ENCODE measurements at places on chromosomes 7 and 10. TPM values are rescaled to one million over a fixed set of nuclear protein-coding genes. Genes with fewer than 3 reads are reported as not detected.

GRCh38 chr7:112084520-112084971 lies 121.7 kb downstream of the DOCK4 start:
- H3K27me3 ChIP-seq = peaks cover 2% of the 10 kb centered on the region
- H3K4me1 ChIP-seq = peaks cover 3% of the 10 kb centered on the region
- no peak for DNase-seq
- no peak overlapping the region for H3K4me3 ChIP-seq
- no peak overlapping the region for H3K27ac ChIP-seq

DNA sequence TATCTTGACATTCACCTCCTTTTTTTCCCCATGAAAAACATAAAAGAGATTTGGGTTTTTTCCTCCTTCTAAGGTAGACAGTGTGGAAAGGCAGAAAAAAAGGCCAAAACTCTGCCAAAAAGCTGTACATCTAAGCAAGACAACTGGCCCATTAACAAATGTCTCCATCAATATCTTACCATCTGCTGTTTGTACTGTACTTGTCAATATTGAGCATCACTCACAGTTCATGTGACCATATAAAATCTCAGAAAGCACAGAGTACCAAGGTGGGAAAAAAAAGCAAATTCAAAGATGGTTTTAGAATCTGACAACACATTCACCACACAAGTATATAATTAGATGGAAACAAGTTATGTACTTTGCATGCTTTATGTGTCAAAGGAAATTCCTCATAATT lies 52.6 kb downstream of the CACNA2D1 start:
- H3K27me3 ChIP-seq = peaks cover 3% of the 10 kb centered on the region
- peak overlapping the region; percentile 65 for H3K4me3 ChIP-seq
- H3K27ac ChIP-seq = peak overlapping the region; percentile 52

GRCh38 chr10:122422266-122422989 lies 32.0 kb upstream of the ARMS2 start:
- no peak overlapping the region for H3K27ac ChIP-seq
- no peak overlapping the region for H3K4me3 ChIP-seq
- peaks cover 17% of the 10 kb centered on the region for H3K4me1 ChIP-seq
- no peaks in the 10 kb centered on the region for H3K36me3 ChIP-seq
- DNase-seq = no peak
- H3K27me3 ChIP-seq = peaks cover 2% of the 10 kb centered on the region

DNA sequence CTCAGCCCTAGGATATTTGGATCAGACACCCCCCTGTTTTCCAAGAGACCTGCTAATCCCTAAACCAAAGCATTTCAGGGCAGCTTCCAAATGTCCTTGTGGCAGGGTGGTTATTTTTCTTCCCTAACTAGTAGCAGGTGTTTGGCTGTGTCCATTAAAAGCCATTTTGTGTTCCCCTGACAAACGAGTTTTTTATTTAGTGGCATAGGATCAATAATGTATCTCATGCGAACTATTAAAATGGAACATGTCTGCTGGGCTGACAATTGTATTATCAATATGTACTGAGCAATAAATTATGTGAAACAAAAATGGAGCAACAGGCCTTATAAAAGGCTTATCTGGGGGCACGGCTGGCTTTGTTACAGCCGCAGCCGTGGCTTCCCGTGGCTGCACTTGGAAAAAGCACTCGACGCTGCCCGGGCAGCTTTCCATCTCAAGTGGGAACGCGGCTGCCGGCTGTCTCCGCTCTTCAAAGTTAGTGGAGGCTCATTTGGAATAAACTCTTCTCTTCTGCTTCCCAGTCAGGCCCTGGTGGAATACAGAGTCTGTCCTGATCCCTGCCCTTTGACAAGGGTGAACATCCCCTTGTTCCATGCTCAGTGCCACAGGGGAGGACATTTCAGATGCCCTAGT lies 554.3 kb downstream of the TYW1 start:
- H3K36me3 ChIP-seq = peaks cover 7% of the 10 kb centered on the region
- H3K27ac ChIP-seq = peak overlapping the region; percentile 24

- H3K27me3 ChIP-seq = no peaks in the 10 kb centered on the region
- H3K4me1 ChIP-seq = no peaks in the 10 kb centered on the region
- DNase-seq = peak; percentile 17
- H3K36me3 ChIP-seq = no peaks in the 10 kb centered on the region
These were observed 28.2 kb downstream of the GPRIN2 start for GRCh38 chr10:46528171-46528671.

- no peaks in the 10 kb centered on the region for H3K4me1 ChIP-seq
- no peak for DNase-seq
- H3K36me3 ChIP-seq = no peaks in the 10 kb centered on the region
- H3K4me3 ChIP-seq = no peak overlapping the region
These were observed 56.6 kb upstream of the PTN start for GRCh38 chr7:137399827-137400823.

- no peaks in the 10 kb centered on the region for H3K36me3 ChIP-seq
- H3K27ac ChIP-seq = no peak overlapping the region
- H3K4me1 ChIP-seq = peaks cover 24% of the 10 kb centered on the region
- no peak overlapping the region for H3K4me3 ChIP-seq
- no peak for DNase-seq
These were observed 494.8 kb downstream of the PARD3 start for GRCh38 chr10:34320265-34320664.

- H3K27me3 ChIP-seq = no peaks in the 10 kb centered on the region
- DNase-seq = no peak
- H3K4me3 ChIP-seq = no peak overlapping the region
- no peak overlapping the region for H3K27ac ChIP-seq
- peaks cover under 1% of the 10 kb centered on the region for H3K36me3 ChIP-seq
- H3K4me1 ChIP-seq = peaks cover 2% of the 10 kb centered on the region
These were observed 83.6 kb downstream of the NAMPT start for GRCh38 chr7:106201164-106201563.

- H3K36me3 ChIP-seq = no peaks in the 10 kb centered on the region
- H3K27ac ChIP-seq = no peak overlapping the region
These were observed 23.2 kb upstream of the MKI67 start for GRCh38 chr10:128149267-128150014.

DNA sequence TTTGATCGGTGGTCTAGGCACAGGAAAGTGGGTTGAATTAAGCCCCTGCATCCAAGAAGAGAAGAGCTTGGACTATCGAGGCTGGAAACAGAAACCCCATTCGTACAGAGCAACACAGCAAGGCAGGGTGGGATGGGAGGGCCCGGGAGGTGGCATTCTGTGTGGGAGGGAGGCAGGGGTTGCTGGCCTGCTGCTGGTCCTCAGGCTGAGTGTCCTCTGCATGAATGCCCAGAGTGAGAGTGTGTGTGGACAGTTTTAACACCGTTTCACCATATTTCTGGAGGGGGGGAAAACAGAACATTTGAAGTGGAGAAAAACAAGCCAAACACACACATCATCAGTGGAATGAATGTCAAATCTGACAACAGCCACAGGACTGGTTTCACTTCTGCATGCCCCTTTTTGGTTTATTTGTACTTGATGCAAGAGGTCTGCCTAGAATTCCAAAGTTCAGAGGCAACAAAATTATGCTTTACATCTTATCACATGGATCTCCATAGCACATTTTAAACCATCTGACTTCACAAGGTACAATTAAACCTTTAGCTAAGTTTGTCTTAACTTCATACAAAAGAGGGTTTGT lies 11.1 kb upstream of the ENO4 start:
- H3K27ac ChIP-seq = no peak overlapping the region
- no peaks in the 10 kb centered on the region for H3K27me3 ChIP-seq
- DNase-seq = no peak
- no peak overlapping the region for H3K4me3 ChIP-seq
- peaks cover 6% of the 10 kb centered on the region for H3K4me1 ChIP-seq

- no peak for DNase-seq
- no peaks in the 10 kb centered on the region for H3K36me3 ChIP-seq
- H3K27me3 ChIP-seq = no peaks in the 10 kb centered on the region
- no peak overlapping the region for H3K4me3 ChIP-seq
- H3K27ac ChIP-seq = no peak overlapping the region
These were observed 56.0 kb upstream of the MACROH2A2 start for GRCh38 chr10:69996611-69997010.

- H3K4me3 ChIP-seq = no peak overlapping the region
- peaks cover 5% of the 10 kb centered on the region for H3K36me3 ChIP-seq
- H3K4me1 ChIP-seq = peaks cover 3% of the 10 kb centered on the region
- H3K27ac ChIP-seq = no peak overlapping the region
- no peak for DNase-seq
- no peaks in the 10 kb centered on the region for H3K27me3 ChIP-seq
These were observed 16.5 kb downstream of the C1QL3 start for GRCh38 chr10:16505161-16505560.

The SPDYE6 gene
- not detected for total RNA-seq

The CADPS2 gene
- 0.22 TPM for total RNA-seq
